ENCODE measurements at places on chromosomes 7 and 10.

DNA sequence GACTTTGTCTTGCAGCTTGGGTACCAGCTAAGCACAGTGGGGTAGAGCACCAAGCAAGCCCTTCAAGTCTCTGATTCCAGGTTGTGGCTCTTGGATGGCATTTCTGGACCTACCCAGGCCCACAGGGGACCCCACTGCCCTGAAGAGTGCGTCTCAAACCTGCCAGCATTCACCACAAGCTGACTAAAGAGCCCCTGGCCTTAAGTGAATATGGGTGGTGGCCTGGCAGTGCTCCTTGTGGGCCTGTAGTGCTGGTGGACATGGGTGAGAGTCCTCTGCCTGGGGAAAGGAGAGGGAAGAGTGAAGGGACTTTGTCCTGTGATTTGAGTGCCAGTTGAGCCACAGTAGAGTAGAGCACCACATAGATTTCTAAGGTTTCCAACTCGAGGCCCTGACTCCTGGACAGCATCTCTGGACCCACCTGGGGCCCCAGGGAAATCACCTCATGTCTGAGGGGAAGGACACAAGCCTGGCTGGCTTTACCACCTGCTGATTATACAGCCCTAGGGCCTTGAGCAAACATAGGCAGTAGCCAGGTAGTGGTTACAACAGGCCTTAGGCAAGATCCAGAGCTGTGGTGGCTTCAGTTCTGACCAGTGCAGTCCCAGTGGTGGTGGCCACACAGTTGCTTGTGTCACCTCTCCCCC lies 23.7 kb downstream of the GSDME start:
- no peak for DNase-seq

DNA sequence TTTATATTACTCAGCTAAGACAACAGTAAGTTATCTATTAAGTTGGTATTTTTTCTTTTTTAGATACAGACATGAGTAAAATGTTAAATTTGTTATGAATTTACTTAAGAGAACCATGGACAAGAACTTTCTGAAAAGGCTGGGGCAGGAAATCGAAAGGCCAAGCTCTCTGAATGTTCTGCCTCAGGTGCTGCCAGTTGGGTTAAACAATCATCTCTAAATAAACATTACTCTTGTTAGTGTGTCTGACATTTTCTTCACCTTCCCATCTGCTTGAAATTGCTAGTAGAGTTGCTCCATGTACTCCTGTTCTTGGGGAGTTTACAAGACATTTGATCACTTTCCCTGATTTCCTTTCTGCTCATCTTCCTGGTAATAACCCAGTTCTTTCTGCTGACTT lies 87.5 kb downstream of the ANKRD7 start:
- no peak for DNase-seq

- no peak for DNase-seq
These were observed 156.6 kb downstream of the NOC3L start for GRCh38 chr10:94206176-94206575.

GRCh38 chr10:99611326-99611725 lies 8.9 kb downstream of the SLC25A28 start:
- DNase-seq = no peak

DNA sequence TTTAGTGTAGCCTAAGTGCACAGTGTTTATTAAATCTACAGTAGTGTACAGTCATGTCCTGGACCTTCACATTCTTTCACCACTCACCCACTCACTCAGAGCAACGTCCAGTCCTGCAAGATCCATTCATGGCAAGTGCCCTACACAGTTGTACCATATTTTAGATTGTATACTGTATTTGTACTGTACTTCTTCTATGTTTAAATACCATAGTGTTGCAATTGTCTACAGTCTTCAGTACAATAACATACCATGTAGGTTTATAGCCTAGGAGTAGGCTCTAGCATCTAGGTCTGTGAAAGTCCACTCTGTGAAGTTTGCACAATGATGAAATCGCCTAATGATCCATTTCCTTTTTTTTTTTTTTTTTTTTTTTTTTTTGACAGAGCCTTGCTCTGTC lies 12.0 kb downstream of the EEPD1 start:
- DNase-seq = no peak

All from T-helper 9 cell (primary cell).